ENCODE measurements at places on chromosomes 1 and 21. TPM values are rescaled to one million over a fixed set of nuclear protein-coding genes. Genes with fewer than 3 reads are reported as not detected.
A peak's percentile ranks its signal among the peaks of the same experiment; 100 is the strongest.

DNA sequence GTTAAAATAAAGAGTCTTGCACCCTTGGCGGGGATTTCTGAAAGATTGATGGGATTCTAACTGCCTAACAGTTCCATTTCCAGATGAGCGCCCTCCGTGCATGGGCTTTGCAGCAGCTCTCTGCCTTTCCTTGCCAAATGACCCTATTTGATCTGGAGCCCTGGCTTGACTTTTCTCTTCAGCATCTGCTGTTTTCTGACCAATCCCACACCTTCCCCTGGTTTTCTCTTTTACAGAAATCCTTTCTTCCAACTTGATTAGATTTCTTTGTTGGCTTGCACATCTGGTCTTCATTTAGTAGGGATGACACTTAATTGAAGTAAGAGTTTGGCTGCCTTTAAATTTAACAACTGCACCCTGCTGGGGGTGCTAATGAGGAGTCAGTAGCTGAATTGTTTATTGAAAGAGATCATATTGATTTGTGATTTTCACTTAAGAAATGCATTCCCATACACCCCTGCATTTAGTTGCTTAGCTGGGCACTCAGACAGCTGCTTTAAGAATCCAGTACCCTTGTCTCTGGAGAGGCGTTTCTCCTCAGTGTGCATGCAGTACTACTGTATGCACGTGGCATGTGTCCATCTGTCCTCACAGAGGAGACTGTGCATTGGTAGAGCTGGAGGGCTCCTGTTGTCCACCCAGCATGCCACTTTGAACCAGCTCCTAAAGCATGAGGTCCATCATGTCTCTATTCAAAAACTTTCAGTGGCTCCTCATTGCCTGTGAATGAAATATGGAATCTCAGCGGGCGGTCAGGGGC lies 99.7 kb downstream of the NOS1AP start:
- DNase-seq: no peak

DNA sequence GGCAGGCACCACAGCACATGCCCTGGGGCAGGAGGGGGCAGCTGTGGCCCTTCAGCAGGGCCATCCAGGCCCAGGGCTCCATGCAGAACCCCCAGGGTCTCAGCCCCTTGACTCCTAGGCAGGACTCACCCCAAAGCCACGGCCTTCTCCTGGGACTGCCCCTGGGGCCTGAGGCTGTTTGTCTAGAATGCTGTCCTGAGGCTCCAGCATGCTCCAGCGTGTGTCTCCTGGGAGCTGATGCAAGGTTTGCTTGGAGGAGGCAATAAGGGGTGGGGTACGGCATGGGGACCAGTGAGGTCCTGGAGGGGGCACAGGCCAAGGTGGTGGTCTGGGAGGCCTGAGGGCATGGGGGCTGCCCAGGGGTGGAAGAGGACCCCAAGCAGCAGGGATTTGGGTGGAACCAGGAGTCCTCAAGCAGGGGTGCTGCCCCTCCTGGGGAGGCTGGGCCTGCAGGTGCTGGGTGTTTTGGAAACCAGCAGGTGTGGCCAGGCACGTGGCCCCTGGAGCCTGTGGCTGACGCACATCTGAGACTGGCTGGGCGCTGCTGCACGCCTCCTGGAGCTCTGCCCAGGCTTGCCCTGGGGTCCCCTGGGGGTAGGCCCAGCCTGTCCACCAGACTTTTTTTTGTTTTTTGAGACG lies 7.8 kb upstream of the CALML6 start:
- peak; percentile 63 for DNase-seq

DNA sequence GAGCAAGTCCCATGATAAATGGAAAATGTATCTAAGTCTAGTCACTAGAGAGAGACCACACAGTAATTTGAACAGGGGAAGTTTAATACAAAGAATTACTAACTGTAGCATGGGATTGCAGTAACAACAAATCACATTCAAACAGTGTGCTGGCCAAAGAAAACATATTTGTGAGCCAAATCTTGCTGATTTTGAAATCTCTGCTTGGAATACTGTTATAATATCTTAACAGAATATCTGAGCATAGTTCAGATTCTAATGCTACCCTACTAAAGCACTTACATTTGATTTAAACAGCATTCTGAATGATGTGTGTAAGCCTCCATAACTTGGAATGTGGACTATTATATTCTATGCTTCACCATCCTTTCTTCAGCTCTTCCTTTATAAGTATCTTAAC lies 270.0 kb upstream of the BRINP3 start:
- no peak for DNase-seq

GRCh38 chr1:31733389-31734219 lies 29.8 kb upstream of the COL16A1 start:
- DNase-seq: no peak

GRCh38 chr1:163410073-163410999 lies 88.6 kb downstream of the NUF2 start:
- DNase-seq: peak; percentile 53

DNA sequence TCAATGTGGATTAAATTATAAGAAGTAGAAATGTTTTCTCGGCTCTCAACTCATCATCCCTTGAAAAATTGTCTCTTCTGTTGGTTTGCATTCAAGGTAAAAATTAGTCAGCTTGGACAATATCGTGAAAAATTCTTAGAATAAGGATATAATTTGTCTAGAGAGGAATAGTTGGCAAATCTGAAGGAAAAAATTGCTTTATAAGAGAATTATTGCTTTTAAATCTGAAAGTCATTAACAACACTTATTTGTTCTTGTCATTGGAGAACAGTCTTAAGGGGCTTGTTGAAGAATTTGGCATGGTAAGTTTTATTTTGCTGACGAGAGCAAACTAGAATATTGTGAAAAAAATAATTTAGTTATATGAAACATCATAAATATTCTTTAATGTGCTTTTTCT lies 26.4 kb downstream of the ANGPTL1 start:
- no peak for DNase-seq

The B3GALT2 gene
- not detected for total RNA-seq

DNA sequence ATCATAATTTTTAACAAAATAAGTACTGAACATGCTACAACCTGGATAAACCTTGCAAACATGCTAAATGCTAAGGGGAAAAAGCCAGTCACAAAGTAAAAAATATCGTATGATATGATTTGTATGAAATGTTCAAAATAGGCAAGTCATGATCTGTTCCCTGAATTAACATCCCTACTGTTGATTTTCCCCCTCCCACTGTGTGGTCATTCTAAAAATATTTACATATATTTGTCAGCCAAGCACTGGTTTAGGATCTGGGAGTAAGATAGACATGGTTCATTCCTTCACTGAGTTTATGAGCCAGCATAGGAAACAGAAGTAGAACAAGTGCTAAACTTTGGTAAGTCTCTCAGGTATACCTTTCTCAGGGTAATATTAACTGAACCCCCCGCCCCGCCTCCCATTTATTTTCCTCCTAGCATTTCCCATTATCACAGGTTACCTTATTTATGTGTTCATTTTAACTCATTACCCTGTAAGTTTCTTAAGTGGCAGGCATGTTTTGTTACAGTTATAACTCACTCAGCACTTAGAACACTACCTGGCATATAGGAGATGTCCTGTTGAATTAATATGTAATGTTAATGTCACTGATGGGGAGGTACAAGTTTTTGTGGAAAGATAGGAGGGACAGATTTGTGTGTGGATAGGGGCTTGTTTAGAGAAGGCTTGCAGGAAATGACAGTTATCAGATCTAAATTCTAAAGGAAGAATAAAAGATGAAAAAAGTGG lies 12.3 kb downstream of the UQCRH start:
- peak; percentile 76 for DNase-seq

The TENT5C gene
- 1.2 TPM for total RNA-seq

GRCh38 chr1:224864006-224864405 lies 65.5 kb upstream of the DNAH14 start:
- DNase-seq: no peak

The CCDC185 gene
- not detected for total RNA-seq

The FCN3 gene
- 0.26 TPM for total RNA-seq

GRCh38 chr21:36976882-36977651 lies 10.6 kb upstream of the HLCS start:
- peak; percentile 66 for DNase-seq

The S100A1 gene
- not detected for total RNA-seq

The RNU1-2 gene
- 2,323 TPM for total RNA-seq

DNA sequence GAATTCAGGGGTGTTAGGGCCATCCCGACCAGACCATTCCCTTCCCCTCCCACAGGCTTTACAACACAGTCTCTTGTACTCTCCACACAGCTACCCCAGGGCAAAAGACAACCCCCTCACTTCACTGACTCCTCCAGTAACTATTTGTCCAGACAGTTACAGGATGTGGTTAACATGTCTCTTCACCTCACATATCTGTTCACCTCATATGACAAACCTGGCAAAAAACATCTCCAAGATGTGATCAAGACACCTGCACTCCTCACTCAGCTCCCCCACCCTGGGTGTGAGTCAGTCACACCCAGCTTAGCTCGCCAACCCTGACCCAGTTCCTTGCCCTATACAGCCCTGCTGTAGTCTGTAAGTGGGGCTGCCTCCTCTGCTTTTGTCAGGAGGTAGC lies 490.5 kb upstream of the CHRM3 start:
- DNase-seq: peak; percentile 89

The PANK4 gene
- 29.2 TPM for total RNA-seq

The ATPAF1 gene
- 33.5 TPM for total RNA-seq

DNA sequence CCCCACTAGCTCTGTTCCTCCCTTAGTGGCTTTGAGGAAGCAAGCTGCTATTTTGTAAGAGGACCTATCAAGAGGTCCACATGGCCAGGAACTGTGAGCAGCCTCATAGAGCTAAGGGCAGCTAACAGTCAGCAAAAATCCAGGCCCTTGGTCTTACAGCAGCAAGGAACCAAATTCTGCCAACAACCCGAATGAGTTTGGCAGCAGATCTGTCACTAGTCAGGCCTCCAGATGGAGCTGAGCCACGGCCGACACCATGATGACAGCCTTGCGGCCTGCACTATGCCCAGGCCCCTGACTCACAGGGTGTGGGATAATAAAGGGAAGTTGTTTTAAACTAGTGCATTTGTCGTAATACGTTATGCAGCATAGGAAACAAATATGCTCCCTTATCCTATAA lies 28.0 kb upstream of the H3-3A start:
- DNase-seq: peak; percentile 22

The B4GALT3 gene
- 12.9 TPM for total RNA-seq

- no peak for DNase-seq
These were observed 79.3 kb upstream of the LAMC2 start for GRCh38 chr1:183106746-183107145.

DNA sequence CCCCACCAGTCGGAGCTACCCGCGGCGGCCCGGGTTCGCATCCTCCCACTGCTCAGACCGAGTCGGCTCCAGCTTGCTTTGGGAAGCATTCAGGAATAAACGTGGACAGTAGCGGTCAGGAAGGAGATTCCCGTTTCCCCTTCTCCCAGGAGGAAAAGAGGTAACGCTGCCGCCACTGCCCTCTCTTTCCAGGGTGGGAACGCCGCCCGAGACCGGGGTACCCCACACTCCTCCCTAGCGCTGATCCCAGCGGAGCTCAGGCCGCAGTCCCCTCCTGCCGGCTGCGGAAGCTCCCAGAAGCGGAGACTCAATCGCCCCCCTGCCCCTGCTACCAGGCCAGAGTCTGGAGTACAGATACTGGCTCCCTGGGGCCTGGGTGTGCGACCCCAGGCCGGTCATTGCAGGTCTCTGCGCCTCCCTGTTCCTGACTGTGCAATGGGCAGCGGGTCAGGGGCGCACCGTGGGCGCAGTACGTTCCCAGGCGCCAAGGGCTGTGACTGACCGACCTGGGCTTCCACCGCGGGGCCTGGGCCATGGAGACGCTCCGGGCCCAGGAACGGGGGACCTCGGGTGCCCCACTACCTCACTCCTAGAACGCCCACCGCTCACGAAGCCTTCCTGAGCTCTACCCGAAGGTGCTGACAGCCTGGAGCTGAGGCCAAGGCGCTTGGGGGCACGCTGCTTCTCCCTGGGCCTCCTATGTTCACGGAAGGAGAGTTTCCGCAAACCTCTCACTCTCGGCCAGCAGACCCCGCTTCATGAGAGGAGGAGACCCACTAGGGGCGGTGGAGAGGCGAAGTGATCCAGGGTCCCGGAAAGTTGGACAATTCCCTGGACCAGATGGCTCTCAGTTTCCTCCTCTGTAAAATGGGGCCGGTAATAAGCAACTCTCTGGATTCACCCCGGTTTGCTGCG lies 7.8 kb downstream of the DMRTA2 start:
- DNase-seq: no peak

DNA sequence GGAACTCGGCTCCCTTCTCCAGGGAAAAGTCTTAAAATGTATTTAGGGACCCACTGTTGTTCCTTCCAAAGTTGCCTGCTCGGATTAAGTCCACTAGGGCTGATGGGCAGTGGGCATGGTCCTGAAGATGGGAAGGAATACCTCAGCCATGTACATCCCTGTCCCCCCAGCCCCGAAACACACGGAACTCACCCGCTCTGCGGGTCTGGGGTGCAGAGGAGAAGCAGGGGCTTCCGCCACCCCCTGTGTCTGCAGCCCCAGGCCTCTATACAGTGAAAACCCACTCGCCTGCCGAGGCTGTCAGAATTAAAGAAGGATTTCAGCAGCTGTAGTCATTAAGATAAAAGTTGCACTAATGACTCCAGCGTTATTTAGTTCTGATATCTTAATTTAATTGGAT lies 212.6 kb upstream of the VAMP3 start:
- DNase-seq: no peak

The S100A12 gene
- total RNA-seq: not detected

GRCh38 chr1:195876792-195877191 lies 731.4 kb downstream of the KCNT2 start:
- DNase-seq: peak; percentile 18

The MYOM3 gene
- under 0.01 TPM for total RNA-seq

DNA sequence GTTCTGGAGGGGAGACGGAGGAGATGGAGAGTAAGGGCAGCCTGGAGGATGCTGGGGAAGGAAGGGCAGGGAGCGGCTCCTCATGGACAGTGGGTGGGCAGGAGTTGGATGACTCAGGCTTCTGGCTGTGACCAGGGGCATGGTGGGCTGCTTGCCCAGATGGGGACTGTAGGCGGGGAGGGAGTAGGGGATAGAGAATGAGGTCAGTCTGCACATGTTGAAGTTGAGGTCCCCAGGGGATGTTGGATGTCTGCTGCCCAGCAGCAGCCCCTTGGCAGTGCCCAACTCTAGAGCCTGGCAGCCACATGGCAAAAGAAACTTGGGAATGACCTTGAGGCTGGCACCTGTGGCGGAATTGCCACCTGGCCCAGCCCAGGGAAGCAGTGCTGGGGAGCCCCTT lies 6.4 kb downstream of the SELENON start:
- no peak for DNase-seq

The SMCP gene
- not detected for total RNA-seq

The MCOLN2 gene
- 0.64 TPM for total RNA-seq

The CENPL gene
- total RNA-seq: 5.1 TPM

The GUCA2B gene
- not detected for total RNA-seq
